ENCODE measurements at places on chromosomes 6 and 20. TPM values are rescaled to one million over a fixed set of nuclear protein-coding genes. Genes with fewer than 3 reads are reported as not detected.

BAK1 gene
- total RNA-seq: 54.8 TPM

AK9 gene
- 3.4 TPM for total RNA-seq

OSTM1 gene
- total RNA-seq: 72.8 TPM

- H3K4me3 ChIP-seq: no peak overlapping the region
- no peaks in the 10 kb centered on the region for H3K4me1 ChIP-seq
- no peak for DNase-seq
- H3K27ac ChIP-seq: no peak overlapping the region
- H3K36me3 ChIP-seq: no peaks in the 10 kb centered on the region
- H3K27me3 ChIP-seq: no peaks in the 10 kb centered on the region
These were observed 115.6 kb upstream of the HCRTR2 start for GRCh38 chr6:55058682-55059081.

- no peak overlapping the region for H3K27ac ChIP-seq
- no peaks in the 10 kb centered on the region for H3K27me3 ChIP-seq
- DNase-seq: no peak
- H3K4me1 ChIP-seq: no peaks in the 10 kb centered on the region
These were observed 142.6 kb downstream of the ARHGAP18 start for GRCh38 chr6:129567374-129567773.

GRCh38 chr6:18090349-18090786, 32.1 kb downstream of the NHLRC1 start:
- H3K27ac ChIP-seq: no peak overlapping the region
- no peaks in the 10 kb centered on the region for H3K4me1 ChIP-seq
- H3K27me3 ChIP-seq: no peaks in the 10 kb centered on the region

DNA sequence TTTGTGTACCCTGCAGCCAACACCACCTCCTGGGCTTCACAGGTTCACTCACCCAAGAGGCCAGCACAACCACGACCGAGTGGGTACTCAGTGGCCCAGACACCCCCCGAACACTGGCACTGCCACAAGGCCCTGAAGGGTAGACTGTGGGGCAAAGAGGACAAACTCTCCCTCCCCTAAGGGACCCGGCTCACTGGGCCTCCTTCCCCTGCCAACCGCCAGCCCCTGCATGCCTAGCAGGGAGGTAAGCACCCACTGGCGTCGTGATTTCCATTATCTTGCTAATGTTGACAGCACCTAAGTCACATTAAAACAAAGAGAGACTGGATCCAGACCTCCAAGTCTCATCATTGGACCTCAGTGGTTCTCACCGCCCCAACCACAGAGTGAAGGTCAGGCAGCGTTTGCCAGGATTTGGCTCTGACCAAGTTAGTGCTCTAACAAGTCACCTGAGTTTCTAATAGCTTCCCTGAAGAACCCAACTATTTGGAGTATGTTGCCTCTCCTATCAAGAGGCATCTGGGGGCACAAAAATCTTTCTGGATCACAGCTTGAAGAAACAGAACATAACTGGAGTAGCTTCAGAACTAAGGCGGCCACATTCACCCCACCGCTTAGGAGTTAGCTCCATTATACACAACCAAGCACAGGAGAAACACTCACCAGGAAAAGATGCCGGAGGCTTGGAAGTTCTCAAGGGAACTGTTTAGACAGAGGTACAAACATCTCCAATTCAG, 14.0 kb upstream of the APMAP start:
- no peak for DNase-seq
- no peak overlapping the region for H3K4me3 ChIP-seq
- H3K36me3 ChIP-seq: no peaks in the 10 kb centered on the region
- H3K27me3 ChIP-seq: peaks cover 8% of the 10 kb centered on the region
- no peaks in the 10 kb centered on the region for H3K4me1 ChIP-seq

- H3K27me3 ChIP-seq: no peaks in the 10 kb centered on the region
- H3K27ac ChIP-seq: no peak overlapping the region
- H3K4me1 ChIP-seq: no peaks in the 10 kb centered on the region
- DNase-seq: peak; percentile 51
- H3K36me3 ChIP-seq: no peaks in the 10 kb centered on the region
- no peak overlapping the region for H3K4me3 ChIP-seq
These were observed 51.9 kb upstream of the XRN2 start for GRCh38 chr20:21251278-21251677.

DNA sequence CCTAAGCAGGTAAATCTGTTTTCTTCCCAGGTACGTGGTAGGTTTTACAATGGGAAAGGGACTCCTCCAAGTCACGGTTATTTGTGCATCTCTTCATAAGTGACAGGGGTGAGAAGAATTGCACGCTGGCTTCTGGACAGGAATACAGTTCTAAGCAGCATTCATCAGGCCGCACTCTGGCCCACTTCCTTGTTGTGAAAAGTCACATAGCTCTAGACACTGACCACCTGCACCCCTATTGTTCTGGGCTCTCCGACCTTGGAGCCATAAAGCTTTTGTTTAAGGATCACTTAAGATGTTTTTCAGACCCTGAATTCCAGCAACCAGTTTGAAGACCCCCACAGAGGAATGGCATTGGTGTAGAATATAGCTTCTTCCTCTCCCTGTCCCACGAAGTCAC, 31.4 kb downstream of the RAMACL start:
- no peak for DNase-seq
- H3K27me3 ChIP-seq: no peaks in the 10 kb centered on the region
- no peak overlapping the region for H3K4me3 ChIP-seq
- H3K36me3 ChIP-seq: no peaks in the 10 kb centered on the region
- H3K4me1 ChIP-seq: peaks cover 48% of the 10 kb centered on the region

- no peak for DNase-seq
- H3K27me3 ChIP-seq: no peaks in the 10 kb centered on the region
- no peaks in the 10 kb centered on the region for H3K4me1 ChIP-seq
- H3K27ac ChIP-seq: no peak overlapping the region
- H3K4me3 ChIP-seq: no peak overlapping the region
These were observed 14.4 kb upstream of the PLCB1 start for GRCh38 chr20:8117636-8118035.

- H3K4me3 ChIP-seq: no peak overlapping the region
- H3K4me1 ChIP-seq: no peaks in the 10 kb centered on the region
- H3K36me3 ChIP-seq: no peaks in the 10 kb centered on the region
- H3K27me3 ChIP-seq: no peaks in the 10 kb centered on the region
- DNase-seq: no peak
These were observed 44.7 kb downstream of the TNFAIP3 start for GRCh38 chr6:137911675-137912191.

- H3K4me3 ChIP-seq: no peak overlapping the region
- H3K4me1 ChIP-seq: no peaks in the 10 kb centered on the region
- DNase-seq: peak; percentile 18
- no peaks in the 10 kb centered on the region for H3K36me3 ChIP-seq
- peaks cover 5% of the 10 kb centered on the region for H3K27me3 ChIP-seq
- no peak overlapping the region for H3K27ac ChIP-seq
These were observed 59.2 kb upstream of the FNDC1 start for GRCh38 chr6:159110013-159110412.

DNA sequence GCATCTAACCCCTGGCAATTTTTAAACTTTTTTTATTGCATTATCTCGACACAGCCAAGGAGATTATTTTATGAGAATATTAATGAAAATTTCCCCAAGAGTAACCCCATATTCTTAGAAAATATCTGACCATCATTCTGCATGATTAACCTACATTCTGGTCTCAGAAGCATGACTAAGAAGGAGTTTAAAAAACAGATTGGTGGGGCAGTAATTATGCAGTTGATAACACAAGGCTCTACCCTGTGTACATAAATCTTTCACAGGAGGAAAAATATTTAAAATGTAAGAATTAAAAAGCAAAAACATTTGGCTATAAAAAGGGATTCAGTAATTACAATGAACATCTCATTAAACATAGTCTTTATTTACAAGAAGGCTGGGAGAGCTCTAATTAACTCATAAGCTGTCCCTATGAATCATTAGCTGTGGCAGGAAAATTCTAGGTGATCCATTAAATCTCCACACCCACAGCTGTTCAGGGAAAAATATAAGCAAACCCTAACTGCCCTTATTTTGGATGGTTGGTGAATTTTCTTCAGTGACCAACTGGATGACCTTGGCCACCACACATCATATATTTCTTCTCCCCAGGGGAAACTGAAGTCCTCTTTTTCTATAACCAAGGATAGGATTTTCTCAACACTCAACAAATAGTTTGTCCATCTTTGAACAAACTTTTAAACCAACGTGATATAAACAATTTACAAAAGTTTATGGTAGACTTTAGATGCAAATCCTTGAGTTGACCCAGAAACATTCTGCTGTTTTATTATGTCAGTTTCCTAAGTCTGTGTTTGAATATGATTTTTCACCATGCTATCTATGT, 59.5 kb downstream of the PDE7B start:
- H3K36me3 ChIP-seq: no peaks in the 10 kb centered on the region
- no peaks in the 10 kb centered on the region for H3K27me3 ChIP-seq
- no peak overlapping the region for H3K27ac ChIP-seq
- peaks cover 10% of the 10 kb centered on the region for H3K4me1 ChIP-seq

- H3K27me3 ChIP-seq: no peaks in the 10 kb centered on the region
- DNase-seq: no peak
- no peaks in the 10 kb centered on the region for H3K36me3 ChIP-seq
- H3K4me3 ChIP-seq: no peak overlapping the region
These were observed 70.7 kb upstream of the BEND3 start for GRCh38 chr6:107186047-107186446.

DNA sequence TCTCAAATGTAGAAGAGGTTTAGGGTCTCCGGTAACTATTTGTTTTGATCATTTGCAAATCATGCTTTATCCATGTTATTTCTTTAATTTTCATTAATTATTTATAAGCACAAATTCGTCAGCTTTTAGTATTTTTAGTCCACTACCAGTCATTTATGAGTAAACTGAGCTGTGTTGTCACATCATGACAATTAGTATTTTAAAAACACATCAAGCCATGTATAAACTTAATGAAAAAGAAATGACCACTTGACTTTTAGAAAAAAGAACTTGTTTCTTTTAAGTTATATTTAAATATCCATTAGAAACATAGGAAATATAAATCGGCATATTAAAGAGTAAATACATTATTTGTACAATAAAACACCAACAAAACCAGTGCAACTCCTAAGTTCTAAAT, 2.8 kb downstream of the NKX2-4 start:
- peaks cover 86% of the 10 kb centered on the region for H3K27me3 ChIP-seq
- no peak overlapping the region for H3K4me3 ChIP-seq
- no peaks in the 10 kb centered on the region for H3K4me1 ChIP-seq
- H3K36me3 ChIP-seq: no peaks in the 10 kb centered on the region

DNA sequence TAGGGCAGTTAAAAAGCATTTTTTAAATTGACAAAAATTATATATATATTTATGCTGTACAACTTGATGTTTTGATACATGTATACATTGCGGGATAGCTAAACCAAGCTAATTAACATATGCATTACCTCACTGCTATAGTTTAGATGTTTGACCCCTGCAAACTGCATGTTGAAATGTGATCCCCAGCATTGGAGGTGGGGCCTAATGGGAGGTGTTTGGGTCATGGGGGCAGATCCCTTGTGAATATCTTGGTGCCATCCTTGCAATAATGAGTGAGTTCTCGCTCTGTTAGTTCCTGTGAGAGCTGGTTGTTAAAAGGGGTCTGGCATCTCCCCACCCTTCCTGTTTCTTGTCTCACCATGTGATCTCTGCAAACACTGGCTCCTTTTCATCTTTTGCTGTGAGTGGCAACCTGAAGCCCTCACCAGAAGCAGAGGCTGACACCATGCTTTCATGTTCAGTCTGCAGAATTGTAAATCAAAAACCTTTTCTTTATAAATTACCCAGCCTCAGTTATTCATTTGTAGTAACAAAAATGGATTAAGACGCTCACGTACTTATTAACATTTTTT, 111.8 kb downstream of the MCHR2 start:
- H3K36me3 ChIP-seq: no peaks in the 10 kb centered on the region
- no peaks in the 10 kb centered on the region for H3K4me1 ChIP-seq
- no peak for DNase-seq
- no peaks in the 10 kb centered on the region for H3K27me3 ChIP-seq
- H3K27ac ChIP-seq: no peak overlapping the region

Measured in astrocyte (in vitro differentiated cells and primary cell).